PC-9 (cell line): ENCODE measurements at places on chromosomes 6 and 20.

- DNase-seq: no peak
Observed at GRCh38 chr6:5424726-5425125, 163.4 kb downstream of the FARS2 start.

DNA sequence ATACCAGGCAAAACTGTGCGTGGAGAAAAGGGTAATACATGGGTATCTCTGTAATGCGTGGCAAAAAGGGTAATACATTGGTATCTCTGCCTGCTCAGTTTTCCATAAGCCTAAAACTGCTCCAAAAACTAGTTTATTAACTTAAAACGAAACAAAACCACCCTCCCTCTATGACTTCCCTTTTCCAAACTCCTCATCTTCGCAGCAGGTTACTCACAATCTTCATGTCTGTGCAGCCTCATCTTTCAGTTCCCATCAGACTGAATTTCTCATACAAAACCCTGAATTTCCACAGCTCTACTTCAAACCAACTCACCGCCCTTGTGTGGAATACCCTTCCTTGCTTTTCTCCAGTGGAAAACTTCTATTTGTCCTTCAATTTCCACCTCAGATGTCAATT, 199.4 kb downstream of the PHACTR1 start:
- DNase-seq: no peak

DNA sequence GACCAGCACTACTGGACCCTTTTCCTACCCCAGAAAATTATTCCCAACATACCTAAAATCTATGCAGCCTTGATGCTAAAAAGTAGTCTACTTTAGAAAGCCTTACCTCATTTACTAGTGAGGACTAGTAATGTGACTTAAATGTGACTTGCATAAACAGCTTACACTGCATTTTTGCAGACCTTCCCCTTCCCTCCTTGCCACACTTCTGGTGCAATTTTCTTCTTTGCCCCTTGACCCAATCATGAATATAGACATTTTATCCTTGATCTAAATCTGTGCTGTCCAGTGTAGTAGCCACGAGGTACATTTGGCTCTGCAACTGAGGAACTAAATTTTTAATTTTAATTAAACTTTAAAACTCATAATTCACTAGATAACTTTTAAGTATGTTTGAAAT, 7.0 kb upstream of the ZKSCAN8 start:
- DNase-seq: no peak

- DNase-seq: no peak
Observed at GRCh38 chr6:37994223-37994622, 174.7 kb downstream of the ZFAND3 start.

GRCh38 chr6:136921936-136922684, at the start of gene SLC35D3:
Gene SLC35D3, plus strand, starts transcription at chr6:136922301. Its CDS starts 128 bp downstream, at chr6:136922429.
- DNase-seq: no peak

- DNase-seq: no peak
Observed at GRCh38 chr20:40688129-40689099, 622 bp downstream of the MAFB start.

DNA sequence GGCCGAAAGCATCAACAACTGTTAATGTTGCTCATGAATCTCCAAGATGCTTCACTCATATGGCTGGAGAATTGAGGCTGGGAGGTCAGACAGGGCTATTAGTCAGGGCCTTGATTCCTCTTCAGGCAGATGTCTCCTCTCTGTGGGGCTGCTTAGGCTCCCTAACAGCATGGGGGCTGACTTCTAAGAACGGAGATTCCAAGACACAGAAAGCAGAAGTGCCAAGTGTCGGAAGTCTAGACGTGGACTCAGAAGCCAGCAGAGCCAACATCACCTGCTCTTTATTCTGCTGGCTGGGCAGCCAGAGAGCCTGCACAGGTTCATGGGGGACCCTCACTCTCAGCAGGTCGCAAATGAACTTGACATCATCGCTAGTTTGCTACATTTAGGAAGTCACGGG, 279.8 kb downstream of the CDH26 start:
- DNase-seq: no peak

DNA sequence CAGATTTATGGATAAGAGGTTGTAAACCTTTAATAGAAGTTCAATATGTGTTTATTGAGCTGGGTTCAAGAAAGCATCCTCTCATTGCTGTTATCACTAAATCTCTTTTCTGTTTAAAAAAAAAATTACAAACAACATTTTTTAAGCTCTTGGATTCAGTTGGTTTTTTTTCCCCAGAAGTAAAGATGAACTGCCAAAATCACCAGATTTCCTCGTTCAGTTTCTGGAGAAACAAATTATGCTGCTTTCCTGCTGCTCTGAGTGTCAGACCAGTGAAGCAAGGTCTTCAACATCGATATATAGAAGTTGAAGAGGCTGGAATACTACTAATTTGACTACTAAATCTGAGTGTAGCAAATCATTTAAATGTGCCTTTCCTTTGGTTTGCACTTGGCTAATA, 352.1 kb upstream of the IRAK1BP1 start:
- DNase-seq: no peak

GRCh38 chr6:39177130-39177529, 52.1 kb downstream of the KCNK5 start:
- DNase-seq: peak; percentile 32

DNA sequence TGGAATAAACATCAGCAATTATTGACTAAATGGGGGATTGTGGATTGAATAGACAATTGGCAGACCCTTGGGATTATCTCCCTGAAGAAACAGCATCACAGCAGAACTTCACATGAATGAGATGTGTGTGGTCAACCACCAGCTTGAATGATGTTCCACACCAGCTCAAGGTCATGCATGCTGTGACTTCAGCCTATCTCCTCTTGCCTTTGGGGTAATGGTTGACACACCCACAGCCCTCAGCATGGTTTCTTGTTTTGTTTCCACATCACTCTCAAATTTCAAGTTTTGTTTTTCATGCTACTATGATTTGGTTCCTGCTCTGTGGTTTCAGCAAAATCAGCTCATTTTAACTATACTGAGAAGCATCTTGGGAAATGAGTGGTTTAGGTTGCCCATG, 94.3 kb downstream of the PAK5 start:
- DNase-seq: no peak

DNA sequence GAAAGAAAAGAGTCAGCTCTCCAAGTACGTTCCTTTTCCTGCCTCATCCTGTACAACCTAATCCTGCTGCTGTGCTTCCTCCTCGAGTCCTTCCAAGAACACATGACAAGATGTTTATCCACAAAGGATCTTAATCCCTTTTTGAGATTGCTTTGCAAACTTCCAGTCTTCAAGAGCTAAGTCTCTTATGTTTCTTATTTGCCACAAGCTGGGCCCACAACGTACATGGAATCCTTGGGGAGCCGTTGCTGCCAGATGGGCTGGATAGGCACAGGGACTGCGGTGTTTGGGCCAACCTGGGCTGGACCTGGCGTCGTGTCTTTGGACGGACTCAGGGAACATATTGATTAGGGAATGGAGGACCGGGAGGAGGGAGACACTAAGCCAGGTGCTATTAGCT, 79.7 kb upstream of the AFDN start:
- DNase-seq: no peak

GRCh38 chr20:44003609-44004008, 89.0 kb downstream of the TOX2 start:
- DNase-seq: no peak

DNA sequence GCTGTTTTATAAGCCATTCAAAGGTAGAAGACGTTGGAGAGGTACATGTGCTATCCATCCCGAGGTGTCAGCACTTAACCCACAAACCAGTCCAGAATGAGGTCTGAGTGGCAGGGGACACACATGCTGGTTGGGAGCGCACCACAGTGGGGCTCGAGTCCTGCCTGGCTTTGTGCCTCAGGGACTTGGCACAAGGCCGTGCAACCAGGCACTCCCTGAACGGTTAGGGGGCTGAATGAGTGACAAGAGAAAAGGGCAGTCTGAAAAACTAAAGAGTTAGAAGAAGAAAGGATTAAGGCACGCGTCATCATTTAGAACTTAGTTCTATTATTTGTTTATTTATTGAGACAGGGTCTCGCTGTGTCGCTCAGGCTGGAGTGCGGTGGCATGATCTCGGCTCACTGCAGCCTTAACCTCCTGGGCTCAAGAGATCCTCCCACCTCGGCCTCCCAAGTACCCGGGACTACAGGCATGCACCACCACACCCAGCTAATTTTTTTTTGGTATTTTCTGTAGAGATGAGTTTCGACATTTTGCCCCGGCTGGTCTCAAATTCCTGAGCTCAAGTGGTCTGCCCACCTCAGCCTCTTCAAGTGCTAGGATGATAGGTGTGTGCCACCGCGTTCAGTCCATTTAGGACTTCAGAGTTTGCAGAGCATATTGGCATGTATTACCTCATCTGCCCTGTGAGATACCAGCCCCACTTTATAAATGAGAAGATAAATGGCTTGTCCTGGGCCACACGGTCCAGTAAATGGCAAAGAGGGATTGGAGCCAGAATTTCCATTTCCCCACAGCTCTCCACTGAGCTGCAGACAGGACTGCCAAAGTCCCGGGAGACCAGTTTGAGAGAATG, 47.4 kb upstream of the IRF4 start:
- DNase-seq: no peak

GRCh38 chr6:16490616-16491015, 252.2 kb downstream of the GMPR start:
- no peak for DNase-seq

DNA sequence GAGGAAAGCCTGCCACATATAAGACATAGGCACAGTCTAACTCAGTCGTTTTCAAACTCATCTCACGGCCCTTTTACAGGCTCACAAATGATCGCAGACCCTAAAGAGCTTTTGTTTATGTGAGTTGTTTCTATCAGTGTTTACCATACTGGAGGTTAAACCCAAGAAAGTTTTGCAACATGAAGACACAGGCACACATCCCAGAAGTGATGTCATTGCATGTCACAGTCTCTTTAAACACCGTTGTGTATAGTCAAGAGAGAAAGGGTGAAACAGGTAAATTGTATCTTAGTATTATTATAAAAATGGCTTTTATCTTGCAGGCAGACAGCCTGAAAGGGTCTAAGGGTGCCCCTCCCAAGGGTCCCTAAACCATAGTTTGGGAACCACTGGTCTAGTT, 96.7 kb downstream of the BACH2 start:
- no peak for DNase-seq

DNA sequence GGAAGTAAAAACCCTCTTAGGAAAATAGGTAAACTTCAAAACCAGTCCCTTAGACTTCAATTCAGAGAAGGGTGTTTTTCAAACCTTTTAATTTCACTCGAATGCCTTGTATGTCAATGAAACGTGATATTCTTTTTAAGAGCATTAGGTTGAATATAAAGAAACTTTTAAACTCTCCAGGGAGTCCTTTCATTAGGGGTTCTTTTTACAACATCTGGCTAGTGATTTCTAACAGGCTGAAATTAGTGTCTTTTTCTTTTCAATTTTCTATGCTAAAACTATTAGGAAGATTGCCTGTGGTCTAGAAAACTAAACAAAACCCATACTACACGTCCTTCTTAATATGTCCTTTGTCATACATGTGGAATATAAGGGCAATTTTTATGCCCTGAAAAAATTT, 569.7 kb upstream of the CITED2 start:
- DNase-seq: no peak

DNA sequence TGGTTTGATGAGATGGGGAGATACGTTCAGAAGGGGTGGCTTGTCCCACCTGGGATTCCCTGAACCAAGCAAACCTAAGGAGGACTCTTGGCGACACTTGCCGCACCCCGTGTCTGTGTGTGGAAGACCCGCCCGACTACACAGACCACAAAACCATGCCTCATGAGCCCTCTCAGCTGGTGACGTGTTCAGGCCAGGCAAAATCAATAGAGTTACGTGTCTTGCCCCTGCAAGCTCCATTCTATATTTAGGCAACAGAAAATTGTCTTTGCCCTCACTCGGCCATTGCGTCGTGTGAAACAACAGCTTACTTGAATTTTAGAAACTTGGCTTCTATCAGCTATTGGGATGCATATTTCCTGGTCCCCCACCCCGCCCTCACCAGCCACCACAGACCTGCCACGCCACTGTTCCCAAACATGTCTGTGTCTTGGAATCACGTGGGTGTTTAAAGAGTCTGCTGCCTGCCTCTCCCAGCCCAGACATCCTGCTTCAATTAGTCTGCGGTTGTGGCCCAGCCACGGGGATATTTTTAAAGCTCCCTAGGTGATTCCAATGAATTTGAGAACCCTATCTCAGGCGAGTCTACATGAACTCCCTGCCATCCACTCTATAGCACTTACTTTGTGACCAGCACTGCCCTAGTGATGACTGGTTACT, 279.2 kb upstream of the EXOC2 start:
- no peak for DNase-seq

DNA sequence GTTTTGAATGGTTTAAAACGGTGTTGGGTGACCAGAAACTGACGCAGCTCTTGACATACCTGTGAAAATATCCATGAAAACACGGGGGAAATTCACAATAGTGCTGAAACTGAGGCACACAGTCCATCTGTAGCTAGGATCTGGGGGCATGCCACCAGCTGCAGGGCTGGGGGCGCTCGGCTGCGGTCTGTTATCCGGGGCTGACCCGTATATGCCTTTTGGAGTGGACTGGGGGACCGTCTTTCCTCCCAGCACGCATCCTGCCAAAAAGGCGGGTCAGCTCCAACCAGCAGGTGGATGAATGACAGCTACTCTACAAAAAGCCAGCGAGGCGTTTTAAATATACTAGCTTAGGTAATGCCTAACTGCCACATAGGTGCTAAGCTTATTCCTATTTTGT, 729.8 kb downstream of the QKI start:
- no peak for DNase-seq

DNA sequence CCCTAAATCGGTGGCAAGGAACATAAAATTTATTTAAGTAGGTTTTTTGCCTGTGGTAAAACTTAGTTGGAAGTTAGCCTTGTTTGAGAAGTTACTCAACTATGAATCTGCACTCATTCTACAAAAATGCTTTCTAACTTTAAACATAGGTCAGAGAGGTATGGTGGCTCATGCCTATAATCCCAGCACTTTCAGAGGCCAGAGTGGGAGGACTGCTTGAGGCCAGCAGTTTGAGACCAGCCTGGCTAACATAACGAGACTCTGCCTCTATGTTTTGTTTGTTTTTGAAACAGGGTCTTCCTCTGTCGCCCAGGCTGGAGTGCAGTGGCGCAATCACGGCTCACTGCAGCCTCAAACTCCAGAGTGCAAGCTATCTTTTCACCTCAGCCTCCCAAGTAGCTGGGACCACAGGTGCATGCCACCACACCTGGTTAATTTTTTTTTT, 16.2 kb downstream of the USP49 start:
- no peak for DNase-seq

- peak; percentile 78 for DNase-seq
Observed at GRCh38 chr6:108589244-108589791, 28.6 kb downstream of the FOXO3 start.

DNA sequence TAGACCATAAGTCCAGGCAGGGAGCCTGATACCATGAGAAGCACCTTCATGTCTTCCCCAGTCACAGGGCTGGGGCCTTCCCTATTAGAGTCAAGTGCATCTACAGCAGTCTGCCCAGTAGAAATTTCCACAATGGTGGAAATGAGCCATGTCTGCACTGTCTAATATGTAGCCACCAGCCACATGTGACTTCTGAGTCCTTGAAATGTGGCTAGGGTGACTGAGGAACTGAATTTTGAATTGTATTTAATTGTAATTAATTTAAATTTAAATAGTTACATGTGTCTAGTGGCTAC, 300.2 kb downstream of the CLIC5 start:
- no peak for DNase-seq
